ENCODE measurements at places on chromosomes 4 and X. TPM values are rescaled to one million over a fixed set of nuclear protein-coding genes. Genes with fewer than 3 reads are reported as not detected.

DNA sequence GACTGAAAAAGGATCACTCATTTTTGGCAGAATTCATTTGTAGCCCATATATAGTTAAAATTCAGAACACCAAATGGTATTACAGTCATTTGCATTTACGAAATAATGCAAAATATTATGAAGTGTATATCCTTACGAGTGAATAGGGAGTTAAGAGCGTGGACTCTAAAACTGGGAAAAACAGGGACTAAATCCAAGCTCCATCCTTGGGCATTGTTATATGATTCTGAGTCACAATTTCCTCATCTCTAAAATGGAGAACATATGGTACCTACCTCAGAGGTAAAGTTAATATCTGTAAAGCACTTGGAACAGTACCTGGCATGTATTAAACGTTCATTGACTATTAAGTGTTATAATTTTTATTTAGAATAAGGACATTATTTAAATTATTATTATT lies 106.3 kb downstream of the ZAR1 start:
- DNase-seq = no peak

DNA sequence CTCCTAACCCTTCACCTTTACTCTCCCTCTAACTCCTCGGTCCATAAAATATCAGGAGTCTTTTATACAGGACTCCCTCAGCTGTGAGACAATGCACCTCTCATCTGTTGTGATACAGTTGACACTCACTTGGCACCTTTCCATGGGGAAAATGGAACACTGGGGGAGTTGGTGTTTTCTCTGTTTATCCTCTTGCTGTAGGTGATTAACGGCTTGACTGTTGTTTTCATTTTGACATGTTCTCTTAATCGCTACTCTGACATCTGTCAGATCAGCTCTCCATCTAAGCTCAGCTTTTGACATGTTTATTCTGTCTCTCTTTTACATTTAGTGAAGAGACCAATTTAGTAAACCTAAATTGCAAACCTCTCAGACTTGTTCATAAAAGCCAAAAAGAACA lies 604.8 kb downstream of the TRAM1L1 start:
- peak; percentile 2 for DNase-seq

DNA sequence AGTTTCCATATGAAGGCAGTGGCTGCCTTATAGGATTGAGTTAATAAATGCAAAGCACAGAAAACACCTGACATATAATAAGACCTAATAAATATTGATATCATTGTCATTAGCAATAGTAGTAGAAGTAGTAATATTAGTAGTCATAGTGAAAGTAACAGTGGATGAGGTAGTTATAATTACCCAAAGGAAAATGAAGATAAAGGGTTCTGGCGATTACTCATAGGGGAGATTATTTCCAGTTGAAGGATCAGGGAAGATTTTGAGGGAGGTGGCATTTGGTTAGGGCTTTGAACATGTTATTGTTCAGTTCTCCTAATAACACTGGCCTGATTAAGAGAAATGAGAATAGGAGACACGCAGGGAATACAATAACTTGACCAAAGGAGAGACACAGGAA lies 131.9 kb upstream of the GPRIN3 start:
- no peak for DNase-seq

- peak; percentile 30 for DNase-seq
These were observed 132.1 kb upstream of the PCDH18 start for GRCh38 chr4:137664416-137664815.

- DNase-seq = no peak
These were observed 6.3 kb downstream of the GPAT3 start for GRCh38 chr4:83542225-83542624.

- DNase-seq = no peak
These were observed 638.6 kb downstream of the BCOR start for GRCh38 chrX:39459204-39459603.

- DNase-seq = no peak
These were observed 243.1 kb upstream of the CTSO start for GRCh38 chr4:156196722-156197121.

- DNase-seq = no peak
These were observed 80.2 kb upstream of the SORBS2 start for GRCh38 chr4:185892165-185892564.

DNA sequence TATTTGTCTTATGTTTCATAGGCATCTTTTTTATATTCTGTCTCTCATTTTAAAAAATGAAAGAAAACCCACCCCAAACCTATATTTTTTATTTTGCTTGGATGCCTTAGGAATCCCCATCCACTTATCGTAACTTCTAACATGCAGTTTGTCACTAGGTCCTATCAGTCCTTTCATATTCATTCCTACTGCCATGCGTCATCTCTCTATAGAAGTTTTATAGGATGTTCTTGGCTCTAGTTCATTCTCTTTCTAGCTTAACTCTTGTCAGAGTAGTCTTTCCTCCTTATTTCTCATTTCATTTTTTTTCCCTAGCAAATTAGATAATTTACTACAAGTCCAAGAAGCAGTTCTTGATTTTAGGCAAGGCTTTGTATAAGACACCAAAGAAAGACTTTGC lies 92.7 kb downstream of the LARP1B start:
- peak; percentile 4 for DNase-seq

DNA sequence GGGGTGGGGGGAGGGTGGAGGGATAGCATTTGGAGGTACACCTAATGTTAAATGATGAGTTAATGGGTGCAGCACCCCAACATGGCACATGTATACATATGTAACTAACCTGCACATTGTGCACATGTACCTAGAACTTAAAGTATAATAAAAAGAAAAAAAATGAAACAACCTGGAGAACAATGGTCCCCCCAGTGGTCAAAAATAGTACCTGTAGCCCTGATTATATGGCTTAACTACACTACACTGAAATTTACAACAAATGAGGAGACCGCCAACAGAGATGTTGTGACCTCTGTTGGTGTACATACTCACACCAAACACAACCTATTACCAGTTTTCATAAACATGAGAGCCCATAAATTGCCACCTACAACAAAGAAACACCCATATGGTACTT lies 7.3 kb upstream of the MAGEE1 start:
- DNase-seq = no peak

- no peak for DNase-seq
These were observed 215.3 kb upstream of the AR start for GRCh38 chrX:67328476-67328875.

- DNase-seq = no peak
These were observed 201.0 kb downstream of the SPRY1 start for GRCh38 chr4:123597586-123597985.

DNA sequence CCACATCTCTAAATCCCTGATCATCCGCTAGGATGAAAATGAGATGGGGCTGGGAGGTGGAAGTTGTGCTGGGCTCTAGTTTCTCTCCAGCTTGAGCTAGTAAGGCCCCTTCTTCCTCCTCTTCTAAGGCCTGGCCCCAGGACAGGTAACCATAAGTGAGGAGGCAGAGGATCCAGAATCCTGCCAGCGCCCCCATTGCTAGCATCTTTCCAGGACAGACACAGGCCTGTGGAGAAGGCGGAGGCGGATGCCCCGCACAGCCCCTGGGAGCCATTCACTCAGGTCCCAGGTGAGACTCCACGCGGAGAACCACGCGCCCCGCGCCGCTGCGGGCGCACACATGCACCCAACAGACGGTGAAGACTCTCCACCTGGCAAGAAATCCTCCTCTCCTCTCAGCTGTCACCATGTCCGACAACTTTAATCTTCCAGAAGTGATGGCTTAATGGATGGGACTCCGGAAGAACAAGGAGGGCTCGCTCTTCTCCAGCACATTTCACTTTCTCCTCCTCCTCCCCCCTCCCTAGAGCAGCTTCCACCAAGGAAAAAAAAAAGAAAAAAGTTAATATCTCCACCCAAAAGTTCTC lies 793 bp downstream of the ARSJ start:
- DNase-seq = no peak

DMRTC1 gene
- polyA plus RNA-seq = not detected

CSN1S1 gene
- not detected for polyA plus RNA-seq

RBMXL3 gene
- polyA plus RNA-seq = not detected

SLC34A2 gene
- 27.6 TPM for polyA plus RNA-seq
